ENCODE measurements at places on chromosomes 11 and 22. TPM values are rescaled to one million over a fixed set of nuclear protein-coding genes. Genes with fewer than 3 reads are reported as not detected.
A peak's percentile ranks its signal among the peaks of the same experiment; 100 is the strongest.

- no peak overlapping the region for H3K4me3 ChIP-seq
- H3K27me3 ChIP-seq: no peaks in the 10 kb centered on the region
- no peak for DNase-seq
- H3K36me3 ChIP-seq: no peaks in the 10 kb centered on the region
- no peak overlapping the region for H3K27ac ChIP-seq
These were observed 107.7 kb downstream of the CTTN start for GRCh38 chr11:70505761-70506657.

DNA sequence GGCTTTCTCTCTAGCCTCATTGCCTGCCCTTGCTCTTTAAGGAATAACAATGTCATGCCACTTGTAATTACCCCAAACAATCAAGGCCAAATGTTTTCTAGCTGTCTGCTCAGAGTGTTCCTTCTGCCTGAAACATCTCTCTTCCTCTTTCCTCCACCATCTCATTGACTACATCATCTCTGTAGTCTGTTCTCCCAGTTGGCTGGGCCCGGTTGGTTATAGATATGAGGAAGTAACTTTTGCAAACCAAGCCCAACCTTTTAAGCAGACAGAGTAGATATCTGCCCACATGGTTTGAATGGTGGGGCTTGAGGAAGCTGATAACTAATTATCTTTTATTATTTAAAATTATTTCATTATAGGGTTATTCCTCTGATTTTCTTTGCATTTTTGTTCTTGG, 104.5 kb downstream of the NTM start:
- H3K4me1 ChIP-seq: no peaks in the 10 kb centered on the region
- H3K27ac ChIP-seq: no peak overlapping the region
- H3K36me3 ChIP-seq: no peaks in the 10 kb centered on the region
- no peak for DNase-seq

DNA sequence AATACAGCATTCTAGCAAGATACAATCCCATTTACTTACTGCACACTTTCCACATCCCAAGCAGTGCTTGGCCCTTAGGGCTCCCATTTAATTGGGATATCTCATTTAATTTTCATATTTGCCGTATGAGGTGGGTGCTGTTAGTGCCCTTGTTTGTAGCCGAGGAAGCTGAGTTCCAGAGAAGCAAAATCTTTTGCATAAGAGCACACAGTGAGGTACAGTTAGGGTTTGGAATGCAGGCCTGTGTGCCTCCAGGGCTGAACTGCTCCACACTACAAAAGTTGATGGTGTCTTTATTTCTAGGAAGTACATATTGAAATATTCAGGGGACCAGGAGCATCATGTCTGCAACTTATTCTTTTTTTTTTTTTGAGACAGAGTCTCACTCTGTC, 15.5 kb upstream of the TIMP3 start:
- peaks cover under 1% of the 10 kb centered on the region for H3K27me3 ChIP-seq
- H3K4me1 ChIP-seq: peaks cover 31% of the 10 kb centered on the region
- no peak overlapping the region for H3K4me3 ChIP-seq

GRCh38 chr11:116804001-116804400, 12.3 kb upstream of the APOA5 start:
- no peak for DNase-seq
- H3K27me3 ChIP-seq: peaks cover 47% of the 10 kb centered on the region
- no peaks in the 10 kb centered on the region for H3K4me1 ChIP-seq
- no peaks in the 10 kb centered on the region for H3K36me3 ChIP-seq
- H3K27ac ChIP-seq: no peak overlapping the region

- H3K4me1 ChIP-seq: no peaks in the 10 kb centered on the region
- no peak overlapping the region for H3K4me3 ChIP-seq
- DNase-seq: no peak
These were observed 121.8 kb upstream of the NTM start for GRCh38 chr11:131248588-131248987.

TMPRSS6 gene
- not detected for total RNA-seq

USH1C gene
- not detected for total RNA-seq

DNA sequence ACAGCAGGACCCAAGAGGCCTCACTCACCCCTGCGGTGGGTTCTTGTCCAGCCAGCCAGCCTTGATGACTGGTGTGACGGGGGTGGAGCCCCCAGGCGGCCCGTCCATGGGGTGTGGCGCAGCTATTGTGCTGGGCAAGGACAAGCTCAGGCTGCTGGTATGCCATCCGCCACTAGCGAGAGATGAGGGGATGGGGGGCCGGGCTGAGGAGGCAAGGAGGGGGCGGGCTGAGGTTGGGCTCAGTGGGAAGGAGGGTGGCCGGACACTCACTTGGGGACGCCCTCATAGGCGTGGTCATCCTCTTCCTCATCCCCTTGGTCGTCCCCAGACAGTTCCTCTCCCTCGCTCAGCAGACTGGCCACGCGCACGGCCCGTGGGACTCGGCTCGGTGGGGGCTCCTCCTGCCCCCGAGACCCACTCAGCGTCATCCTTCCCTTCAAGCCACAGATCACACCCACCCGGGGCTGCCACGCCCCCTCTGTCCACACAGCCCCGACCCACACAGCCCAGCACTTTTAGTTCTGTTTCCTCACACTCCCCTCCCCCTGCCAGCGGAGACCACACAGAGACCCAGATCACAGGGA, 38.0 kb upstream of the PDE2A start:
- no peaks in the 10 kb centered on the region for H3K27me3 ChIP-seq
- no peak for DNase-seq
- peak overlapping the region; percentile 41 for H3K27ac ChIP-seq
- H3K36me3 ChIP-seq: peaks cover 20% of the 10 kb centered on the region
- H3K4me1 ChIP-seq: peaks cover 6% of the 10 kb centered on the region
- no peak overlapping the region for H3K4me3 ChIP-seq

DNA sequence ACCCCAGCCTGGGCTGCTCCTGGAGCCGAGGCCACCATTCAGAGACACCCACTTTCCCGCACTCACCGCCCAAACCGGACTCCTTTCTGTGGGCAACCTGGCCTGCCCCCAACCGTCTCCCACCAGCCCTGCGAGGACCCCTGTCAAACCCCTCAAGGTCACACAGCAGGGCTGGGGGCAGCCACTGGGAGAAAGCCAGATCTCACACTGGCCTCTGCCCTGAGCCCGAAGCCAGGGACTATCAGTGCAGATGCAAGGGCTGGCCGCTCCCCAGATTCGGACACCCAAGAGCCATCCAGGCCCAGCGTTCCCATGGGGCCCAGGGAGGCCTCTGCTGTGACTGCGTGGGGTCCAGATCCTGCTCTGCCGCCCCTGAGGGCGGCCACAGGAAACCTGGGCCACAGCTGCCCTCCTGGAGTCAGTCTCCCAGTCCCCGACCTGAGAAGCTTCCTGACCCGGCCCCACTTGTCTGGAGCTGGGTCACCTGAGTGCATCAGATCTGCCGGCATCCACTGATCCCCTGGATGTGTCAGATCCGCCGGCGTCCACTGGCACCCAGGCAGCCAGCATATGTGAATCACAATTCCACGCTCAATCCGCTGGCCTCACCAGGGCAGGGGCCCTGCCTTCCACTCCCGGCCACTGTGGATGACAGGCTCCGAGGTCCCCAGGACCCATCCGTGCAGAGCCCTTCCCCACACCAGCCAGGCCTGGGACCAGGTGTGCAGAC, 139.7 kb downstream of the BRD1 start:
- DNase-seq: peak; percentile 83
- peaks cover 4% of the 10 kb centered on the region for H3K27me3 ChIP-seq
- H3K4me3 ChIP-seq: no peak overlapping the region
- H3K36me3 ChIP-seq: no peaks in the 10 kb centered on the region
